Putamen (tissue), 1 donor: ENCODE measurements at places on chromosomes 12 and 14.
A peak's percentile ranks its signal among the peaks of the same experiment; 100 is the strongest.

GRCh38 chr12:31342286-31342685 lies 16.3 kb upstream of the SINHCAF start:
- no peak for DNase-seq

GRCh38 chr14:21113369-21113768 lies 12.5 kb downstream of the TMEM253 start:
- no peak for DNase-seq

DNA sequence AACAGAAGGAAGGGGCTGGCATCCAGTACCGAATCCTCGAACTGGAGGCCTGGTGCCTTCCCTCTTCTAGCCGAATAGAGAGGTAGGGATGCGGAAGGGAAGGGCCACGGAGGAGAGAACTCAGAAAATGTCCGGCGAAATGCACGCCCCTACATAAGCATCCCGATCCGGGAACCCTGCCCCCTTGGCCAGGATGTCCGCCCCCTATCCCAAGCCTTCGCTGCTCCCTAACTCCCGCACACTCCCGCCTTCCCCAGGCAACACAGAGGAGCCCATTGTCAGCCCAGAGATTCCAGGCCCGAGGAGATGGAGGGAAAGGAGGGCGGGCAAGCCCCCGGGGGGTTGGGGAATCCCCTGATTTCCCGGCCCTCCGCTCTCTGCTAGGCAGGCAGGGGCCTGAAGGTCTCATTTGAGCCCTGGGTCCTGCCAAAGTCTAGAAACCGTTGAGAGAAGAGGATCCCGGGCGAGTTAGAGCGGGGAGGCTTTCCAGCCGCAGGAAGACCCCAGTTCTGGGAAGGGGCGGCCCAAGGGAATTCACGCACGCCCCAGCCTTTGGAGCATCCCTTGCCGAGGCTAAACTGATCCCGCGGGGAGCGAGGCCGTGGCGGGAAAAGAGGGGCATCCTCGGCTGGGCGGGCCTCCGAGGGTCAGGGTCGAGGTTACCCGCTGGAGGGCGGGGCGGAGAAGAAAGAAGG lies 569 bp upstream of the ARHGEF40 start:
- peak; percentile 84 for DNase-seq

GRCh38 chr12:124392271-124392666 lies 97.4 kb downstream of the RFLNA start:
- no peak for DNase-seq

DNA sequence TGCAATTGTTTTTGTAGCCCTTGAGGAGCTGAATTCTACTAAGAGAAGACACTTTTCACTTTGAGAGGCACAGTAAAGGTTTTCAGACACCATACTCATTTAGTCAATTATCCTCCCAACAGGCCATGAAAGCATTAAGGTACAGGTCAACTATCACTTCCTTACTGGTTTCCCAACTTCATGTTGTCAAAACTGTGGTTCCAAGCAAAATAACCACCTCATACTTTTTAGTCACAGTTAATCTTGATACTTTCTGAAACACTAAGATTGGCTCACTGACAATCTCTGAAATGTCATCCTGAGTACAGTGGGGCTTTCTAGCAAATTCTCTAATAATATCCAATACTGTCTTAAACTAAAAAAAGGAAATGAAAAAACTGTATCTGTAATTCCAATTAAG lies 71.7 kb downstream of the SLC2A13 start:
- no peak for DNase-seq

DNA sequence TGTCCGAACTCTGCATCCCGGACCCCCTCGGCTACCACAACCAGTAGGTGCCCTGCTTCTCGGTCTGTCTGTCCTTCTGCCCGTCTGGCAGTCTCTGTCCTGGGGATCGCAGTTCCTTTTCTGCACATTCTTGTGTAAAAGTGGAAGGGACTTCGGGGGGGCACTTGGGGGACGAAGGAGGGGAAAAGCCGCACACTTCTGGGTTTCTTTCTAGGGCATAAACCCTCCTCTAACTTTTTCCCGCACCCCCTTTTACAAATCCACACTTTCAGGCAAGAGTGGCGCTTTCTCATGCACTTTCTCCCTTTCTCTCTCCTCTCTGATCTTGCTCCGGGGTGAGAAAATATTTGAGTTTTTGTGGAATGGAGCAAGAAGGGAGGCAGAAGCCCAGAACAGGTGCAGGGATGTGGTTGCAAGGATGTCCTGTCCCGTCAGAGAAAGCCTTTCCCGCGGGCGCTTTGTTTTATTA lies 506 bp downstream of the ESRRB start:
- no peak for DNase-seq

- DNase-seq, result no peak
Observed at GRCh38 chr12:118220702-118221101, 84.8 kb downstream of the PEBP1 start.

DNA sequence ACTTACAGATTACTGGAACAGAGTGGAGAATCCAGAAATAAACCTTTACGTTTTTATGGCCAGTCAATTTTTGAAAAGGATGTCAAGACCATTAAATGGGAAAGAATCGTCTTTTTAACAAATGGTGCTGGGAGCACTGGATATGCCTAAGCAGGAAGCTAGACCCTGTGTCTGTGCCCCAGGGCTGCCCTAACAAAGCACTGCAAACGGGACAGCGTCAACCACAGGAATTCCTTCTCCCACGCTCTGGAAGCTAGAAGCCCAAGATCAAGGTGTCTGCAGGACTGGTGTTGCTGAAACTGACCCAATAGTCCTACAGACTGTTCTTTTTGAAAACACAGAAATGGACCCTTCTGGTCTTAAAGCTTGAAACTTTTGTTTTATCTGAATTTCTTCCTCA lies 9.3 kb upstream of the TMEM121 start:
- DNase-seq, result no peak

DNA sequence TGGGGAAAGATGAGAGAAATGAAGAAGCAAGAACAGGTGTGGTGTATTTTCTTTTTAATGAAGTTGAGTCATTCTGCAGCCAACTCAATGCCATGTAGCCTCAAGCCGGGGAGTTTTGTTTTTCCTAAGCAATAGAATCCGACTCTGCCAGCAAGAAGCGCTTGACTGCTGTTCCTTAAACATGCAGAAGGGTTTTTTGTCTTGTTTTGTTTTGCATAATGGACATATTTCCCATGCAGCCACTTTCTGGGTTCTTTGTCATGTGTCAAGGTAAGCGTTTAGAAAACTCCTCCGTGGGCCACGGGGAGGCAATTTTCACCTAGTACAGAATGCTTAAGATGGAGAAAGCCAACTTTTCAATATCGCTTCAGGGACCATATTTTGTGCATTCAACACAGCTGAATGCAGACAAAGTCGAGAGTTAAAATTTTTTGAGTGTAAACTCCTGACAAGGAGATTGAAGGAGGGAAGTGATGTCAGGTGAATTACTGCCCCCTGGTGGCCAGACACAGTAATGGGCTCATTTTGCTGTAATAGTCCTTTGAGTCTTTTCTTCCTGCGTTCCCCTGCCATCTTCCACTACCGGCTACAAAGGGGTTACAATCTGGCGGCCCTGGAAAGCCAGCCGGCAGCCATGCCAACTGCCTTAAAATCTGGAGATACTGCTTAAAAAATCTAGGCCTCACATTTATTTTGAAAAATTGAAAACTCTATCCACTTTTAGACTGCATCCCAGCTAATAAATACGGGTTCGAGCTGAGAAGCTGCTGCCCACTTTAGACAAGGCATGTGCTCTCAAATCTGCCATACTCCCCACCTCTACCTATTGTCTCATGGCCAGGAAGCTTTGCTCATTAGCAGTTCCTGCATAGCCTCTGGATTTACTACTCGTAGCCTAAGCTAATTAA lies 3.2 kb upstream of the FICD start:
- peak; percentile 77 for DNase-seq

DNA sequence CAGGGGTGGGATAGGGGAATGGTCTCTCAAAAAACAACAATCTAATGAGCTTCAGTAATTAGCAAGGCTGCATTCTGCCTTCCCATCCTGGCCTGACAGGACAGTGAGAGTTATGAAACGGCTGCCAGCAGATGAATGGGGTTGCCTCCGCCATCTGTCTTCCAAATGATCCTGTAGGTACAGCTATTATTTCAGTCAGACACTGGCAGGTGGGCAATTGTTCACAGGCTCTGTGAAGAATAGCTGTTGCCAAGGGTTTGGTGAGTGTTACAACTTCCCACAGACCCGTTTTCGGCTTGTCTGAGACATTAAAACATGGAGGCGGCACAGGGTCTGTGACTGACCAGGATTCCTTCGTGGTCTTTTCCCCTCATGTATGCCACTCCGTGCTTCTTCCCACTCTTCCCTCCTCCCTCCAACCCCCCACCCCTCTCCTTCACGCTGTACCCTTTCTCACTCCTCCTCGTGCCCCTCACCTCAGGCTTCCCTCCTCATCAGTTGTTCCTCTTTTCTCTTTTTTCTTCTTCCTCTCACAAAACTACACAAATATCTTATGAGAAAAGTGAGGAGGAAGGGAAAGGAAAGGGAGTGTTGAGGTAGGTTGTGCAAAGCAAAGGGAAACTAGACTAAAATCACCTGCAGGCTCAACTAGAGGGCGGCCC lies 160.8 kb upstream of the GZMB start:
- no peak for DNase-seq

GRCh38 chr14:64817631-64818030 lies 62.1 kb downstream of the SPTB start:
- DNase-seq, result no peak

- no peak for DNase-seq
Observed at GRCh38 chr12:114371733-114372132, 34.2 kb downstream of the TBX5 start.

- DNase-seq, result no peak
Observed at GRCh38 chr12:131749618-131750315, 38.9 kb downstream of the SFSWAP start.

- DNase-seq, result no peak
Observed at GRCh38 chr14:105068818-105069217, 3.6 kb upstream of the GPR132 start.

GRCh38 chr12:25877446-25877845 lies 81.0 kb upstream of the RASSF8 start:
- no peak for DNase-seq

- no peak for DNase-seq
Observed at GRCh38 chr12:47867495-47867941, 37.3 kb downstream of the VDR start.

GRCh38 chr14:76314521-76315034 lies 61.4 kb upstream of the ESRRB start:
- DNase-seq, result no peak

DNA sequence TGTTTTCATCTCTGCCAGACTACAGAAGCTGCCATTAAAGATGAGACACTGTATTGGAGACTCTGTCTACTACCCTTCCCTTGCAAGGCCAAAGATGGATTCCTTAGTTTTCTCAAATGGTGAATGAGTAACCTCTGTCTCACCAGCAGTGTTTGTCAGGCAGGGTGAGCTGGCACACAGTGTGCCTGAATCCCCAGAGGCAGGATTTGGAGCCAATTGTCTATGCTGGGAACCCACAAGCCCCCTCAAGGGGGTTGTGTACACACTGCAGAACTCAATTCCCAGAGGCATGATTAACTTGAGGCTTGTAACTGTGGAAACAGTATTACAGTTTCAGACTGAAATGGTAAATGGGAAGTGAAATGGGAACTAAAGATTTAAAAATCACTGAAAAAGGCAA lies 136.8 kb upstream of the PTPRB start:
- DNase-seq, result no peak

GRCh38 chr14:55025948-55026347 lies 951 bp downstream of the WDHD1 start:
- DNase-seq, result no peak

DNA sequence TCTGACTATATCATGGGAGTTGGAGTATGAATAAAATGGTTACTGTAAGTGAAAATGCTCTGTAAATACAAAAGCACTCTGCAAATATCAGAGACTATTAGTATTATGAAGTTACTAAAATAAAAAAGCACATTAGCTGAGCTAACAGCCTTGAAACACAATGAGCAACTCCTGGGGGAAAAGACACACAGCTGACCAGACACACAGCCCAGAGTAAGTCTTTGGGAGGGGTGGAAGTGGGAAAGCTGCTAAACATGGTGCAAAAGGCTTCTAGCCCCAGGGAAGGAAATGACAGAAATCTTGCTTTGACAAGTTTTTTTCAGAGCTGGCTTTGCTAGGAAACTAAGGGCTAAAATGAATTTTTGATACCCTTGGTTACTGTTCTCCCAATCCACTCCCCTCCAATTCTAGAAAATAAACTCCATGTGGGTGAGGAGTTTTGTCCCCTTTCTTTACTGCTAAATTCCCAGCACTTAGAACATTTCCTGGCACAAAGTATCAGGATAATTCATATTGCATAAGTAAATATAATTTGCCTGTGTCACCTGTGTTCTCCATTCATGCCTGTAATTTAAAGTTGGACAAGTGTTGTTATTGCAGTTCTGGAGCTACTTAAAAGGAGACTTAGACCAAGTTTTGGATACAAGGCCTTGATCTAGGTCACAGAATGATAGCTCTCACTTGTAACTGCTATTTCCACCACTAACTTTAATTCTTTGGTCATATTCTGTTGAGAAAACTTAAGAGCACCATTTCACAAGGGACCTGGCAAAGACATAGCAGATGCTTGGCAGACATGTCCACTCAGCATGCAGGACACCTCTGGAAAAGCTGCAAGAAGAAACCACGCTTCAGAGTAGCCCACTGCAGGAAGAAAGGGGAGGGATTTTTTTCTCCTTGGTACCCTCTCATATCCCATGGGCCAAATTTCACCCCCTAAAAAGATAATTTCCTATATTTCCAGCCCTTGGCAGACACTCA lies 19.0 kb upstream of the RAB3IP start:
- no peak for DNase-seq

DNA sequence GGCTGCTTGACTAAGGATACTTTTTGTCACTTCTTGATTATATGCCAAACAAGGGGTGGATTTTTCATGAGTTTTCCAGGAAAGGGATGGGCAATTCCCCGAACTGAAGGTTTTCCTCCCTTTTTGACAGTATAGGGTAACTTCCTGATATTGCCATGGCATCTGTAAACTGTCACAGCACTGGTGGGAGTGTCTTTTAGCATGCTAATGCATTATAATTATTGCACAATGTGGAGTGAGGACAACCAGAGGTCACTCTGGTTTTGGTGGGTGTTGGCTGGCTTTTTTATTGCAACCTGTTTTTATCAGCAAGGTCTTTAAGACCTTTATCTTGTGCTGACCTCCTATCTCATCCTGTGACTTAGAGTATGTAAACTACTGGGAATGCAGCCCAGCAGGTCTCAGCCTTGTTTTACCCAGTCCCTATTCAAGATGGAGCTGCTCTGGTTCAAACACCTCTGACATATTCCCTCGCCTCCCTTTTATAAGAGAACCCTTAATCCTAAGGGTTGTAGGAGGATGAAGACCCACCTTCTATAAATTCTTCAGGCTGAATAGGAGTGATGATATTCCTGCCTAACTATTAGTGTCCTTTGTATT lies 471.2 kb downstream of the ATP23 start:
- DNase-seq, result no peak

GRCh38 chr12:51326698-51327439 lies 2.9 kb upstream of the BIN2 start:
- peak; percentile 67 for DNase-seq
